ENCODE measurements at places on chromosomes 3 and 15.

DNA sequence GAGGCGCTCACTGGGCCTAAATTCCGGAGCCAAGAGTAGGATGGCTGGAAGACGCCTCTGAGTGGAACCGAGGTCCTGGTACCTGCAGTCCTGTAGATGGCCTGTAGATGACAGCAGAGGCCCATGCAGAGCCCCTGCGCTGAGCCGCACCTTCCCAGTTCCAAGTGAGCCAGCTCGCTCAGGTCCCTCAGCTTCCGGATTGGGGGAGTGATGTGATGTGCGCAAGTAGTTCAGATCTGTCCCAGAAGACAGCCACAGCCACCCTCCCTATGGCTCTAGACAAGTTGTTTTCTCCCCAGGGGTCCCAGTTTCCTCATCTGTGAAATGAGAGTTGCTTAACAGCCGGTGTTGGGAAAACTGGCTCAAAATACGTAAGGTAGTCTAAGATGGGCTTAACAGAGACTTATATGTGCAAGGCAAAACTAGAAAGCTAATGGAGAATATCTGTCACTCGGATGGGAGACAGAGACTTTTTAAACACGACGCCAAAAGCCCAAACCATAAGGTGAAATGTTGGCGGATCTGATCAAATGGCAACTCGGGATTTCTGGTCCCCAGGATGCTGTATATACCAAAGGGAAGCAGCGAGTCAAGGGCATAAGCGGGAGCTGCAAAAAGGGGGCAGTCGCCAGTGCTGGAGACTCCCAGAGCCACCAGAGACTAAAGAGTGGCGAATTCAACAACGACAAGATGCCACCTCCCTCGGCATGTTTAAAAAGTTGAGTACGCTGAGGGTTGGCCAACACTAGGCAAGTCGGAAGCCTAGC lies 765 bp upstream of the MAPKAPK3 start:
- peak; percentile 73 for DNase-seq

- no peak for DNase-seq
Measured at GRCh38 chr3:151837057-151837456, 23.1 kb downstream of the AADAC start.

- DNase-seq: no peak
Measured at GRCh38 chr3:125302932-125303331, 72.2 kb downstream of the ZNF148 start.

GRCh38 chr15:70854666-70854976 lies 664 bp upstream of the LARP6 start:
- no peak for DNase-seq

DNA sequence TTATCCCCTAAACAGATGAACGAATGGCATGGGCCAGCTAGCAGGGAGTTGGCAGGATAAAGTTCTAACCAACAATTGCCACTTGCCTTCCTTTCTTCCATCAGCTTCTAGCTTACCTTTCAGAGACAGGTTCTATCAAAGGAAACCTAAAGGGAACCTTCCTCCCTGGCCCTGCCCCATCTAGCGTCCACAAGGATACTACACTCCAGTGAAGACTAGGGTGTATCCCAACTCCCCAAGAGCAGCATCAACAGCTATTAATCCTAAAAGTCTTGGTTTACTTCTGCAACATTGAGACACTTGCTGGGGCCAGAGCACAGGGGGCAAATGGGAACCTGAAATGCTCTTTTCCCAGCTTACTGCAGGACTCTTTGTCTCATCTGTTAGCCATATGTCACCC lies 37.0 kb upstream of the TMC3 start:
- DNase-seq: no peak

DNA sequence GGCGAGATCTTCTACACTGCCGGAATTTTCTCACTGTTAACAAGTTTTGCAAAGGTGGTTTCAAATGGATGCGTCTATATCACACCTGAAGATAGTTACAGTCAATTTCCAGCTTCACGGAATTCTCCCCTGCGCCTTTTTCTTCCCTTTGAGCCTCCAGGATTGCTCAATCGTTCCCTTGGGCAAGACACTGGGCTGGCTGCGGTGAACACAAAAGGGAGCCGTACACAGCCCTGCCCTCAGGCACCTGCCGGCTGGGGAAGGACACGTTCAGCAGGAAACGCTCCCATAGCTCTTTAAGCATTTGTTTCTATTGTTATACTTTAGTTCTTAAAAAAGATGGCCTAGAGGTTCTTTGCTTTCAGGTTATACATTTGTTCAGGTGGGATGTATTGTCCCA lies 85.7 kb downstream of the C3orf70 start:
- DNase-seq: no peak

DNA sequence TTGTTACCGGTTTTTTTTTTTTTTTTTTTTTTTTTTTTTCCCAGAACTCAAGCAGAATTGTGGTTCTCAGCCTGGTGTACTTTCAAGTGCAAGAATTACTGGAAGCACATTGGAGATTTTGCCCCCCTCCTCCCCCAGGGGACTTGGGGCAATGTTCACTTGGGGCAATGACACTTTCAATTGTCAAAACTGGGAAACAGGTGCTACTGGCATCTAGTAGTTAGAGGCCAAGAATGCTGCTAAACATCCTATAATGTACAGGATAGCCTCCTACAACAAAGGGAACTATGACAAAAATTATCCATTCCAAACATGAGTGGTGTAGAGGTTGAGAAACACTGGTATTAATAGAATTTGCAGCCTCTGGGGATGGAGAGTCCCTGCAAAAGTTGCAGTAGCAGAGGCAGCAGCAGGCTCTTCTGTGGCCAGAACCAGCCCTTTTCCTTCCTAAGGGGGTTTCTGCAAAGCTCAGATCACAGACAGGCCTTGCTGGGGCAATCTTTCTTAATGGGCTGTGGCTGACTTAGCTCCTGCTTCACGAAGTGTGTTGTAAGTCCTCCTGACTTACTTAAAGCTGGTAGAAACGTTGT lies 144.3 kb upstream of the MRPS22 start:
- no peak for DNase-seq

DNA sequence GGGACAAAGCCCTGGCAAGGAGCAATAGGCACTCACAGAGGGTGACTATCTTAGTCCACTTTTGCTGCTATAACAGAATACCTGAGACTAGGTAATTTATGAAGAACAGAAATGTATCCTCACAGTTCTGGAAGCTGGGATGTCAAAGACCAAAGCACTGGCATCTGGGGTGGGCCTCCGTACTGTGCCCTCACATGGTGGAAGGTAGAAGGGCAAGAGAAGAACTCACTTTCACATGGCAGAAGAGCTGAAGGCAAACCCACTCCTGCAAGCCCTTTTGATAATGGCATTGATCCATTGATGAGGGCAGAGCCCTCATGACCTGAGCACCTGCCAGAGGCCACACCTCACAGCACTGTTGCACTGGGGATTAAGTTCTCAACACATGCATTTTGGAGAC lies 173.4 kb upstream of the C2CD4B start:
- DNase-seq: no peak

GRCh38 chr15:66452971-66453580 lies 44.5 kb downstream of the SNAPC5 start:
- no peak for DNase-seq

GRCh38 chr3:178459038-178459410 lies 77.2 kb upstream of the KCNMB2 start:
- no peak for DNase-seq

DNA sequence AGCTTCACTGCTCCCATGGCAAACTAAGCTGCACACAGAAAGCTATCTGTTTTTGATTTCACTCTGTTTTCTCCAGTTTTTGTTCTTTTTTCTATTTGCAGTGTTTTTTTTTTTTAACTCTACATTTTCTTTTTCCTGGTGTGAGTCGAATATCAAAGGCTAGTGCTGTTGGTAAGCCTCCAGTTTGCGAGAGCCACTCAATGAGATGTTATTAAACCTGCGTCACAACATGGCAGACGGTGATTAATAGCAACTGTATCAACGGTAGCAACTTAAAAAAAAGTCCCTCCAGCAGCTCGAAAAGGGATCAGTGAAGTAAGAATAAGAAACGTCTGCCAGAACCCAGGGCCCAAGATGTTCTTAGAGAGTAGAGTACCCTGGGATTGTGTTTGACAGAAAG lies 84.1 kb downstream of the MEIS2 start:
- DNase-seq: no peak

- DNase-seq: no peak
Measured at GRCh38 chr15:60399246-60399915, 1.6 kb upstream of the ANXA2 start.

DNA sequence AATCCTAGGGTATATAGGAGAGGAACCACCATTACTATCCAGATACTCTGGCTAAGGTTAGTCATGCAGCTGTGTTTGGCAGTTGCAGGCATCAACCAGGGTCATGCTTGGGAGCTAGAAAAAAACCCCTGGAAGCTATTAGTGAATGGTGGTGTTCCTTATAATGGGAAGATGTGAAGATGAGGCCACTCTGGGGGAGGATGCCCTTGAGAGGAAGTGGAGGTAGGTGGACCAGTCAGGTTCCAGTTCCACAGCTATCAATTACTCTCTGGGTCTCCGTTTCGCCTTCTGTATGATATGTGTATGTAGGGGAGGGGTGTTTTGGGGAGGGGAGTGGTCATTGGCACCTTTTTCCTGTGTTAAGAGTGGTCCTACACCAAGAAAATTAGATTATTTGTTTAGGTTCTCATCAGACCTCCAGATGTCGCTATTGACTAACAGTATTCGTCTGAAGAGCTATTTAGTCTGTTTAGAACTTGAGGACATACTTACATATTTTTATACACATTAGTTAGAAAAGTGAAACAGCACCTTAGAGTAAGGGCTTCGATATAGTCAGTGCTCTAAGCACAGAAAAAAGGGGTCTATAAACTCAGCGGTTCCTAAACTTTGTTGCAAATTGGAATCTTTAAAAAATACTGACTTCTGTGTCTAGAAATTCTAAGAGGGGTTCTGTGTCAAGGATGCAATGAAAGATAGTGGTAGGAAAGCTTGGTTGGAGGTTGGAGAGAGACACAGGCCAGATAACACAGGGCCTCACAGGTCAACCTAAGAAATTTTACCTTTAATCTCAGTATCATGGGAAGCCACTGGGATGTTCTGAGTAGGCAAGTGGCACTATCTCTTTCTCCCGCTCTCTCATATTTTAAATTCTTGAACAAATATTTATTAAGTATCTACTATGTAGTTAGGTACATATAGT lies 9.1 kb upstream of the HPS3 start:
- DNase-seq: no peak

- DNase-seq: no peak
Measured at GRCh38 chr3:194785315-194785714, 99.6 kb downstream of the FAM43A start.

- DNase-seq: no peak
Measured at GRCh38 chr3:26061947-26062346, 272.1 kb downstream of the OXSM start.

- DNase-seq: no peak
Measured at GRCh38 chr3:161093895-161094294, 11.3 kb downstream of the B3GALNT1 start.

- no peak for DNase-seq
Measured at GRCh38 chr3:13638927-13639326, 90.0 kb downstream of the FBLN2 start.

DNA sequence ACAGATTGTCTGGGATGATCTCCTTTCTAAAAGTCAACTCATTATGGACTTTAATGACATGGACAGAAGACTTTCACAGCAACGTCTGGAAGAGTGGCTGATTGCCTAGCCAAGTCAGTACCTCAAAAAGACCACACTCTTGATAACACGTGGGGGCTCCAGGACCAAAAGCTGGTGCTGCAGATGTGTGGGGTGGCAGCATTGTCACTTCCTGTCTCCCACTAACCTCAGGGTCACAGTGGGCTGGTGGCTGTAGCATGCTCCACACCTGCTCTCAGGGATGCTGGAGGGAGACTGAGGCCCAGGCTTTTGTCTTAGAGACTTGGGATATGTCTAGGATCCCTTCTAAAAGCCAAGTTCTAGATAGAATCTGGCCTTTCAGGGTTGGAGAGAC lies 118.1 kb downstream of the APBA2 start:
- DNase-seq: no peak

GRCh38 chr3:150293401-150294001 lies 114.6 kb upstream of the TSC22D2 start:
- no peak for DNase-seq

- no peak for DNase-seq
Measured at GRCh38 chr15:101193120-101193644, 58.7 kb downstream of the CHSY1 start.

GRCh38 chr3:11271986-11272904 lies at the start of gene ATG7:
Gene ATG7, plus strand, starts transcription at chr3:11272397. Its CDS starts 26,299 bp downstream, at chr3:11298696.
- peak; percentile 95 for DNase-seq

GRCh38 chr3:140188285-140188684 lies 253.3 kb downstream of the CLSTN2 start:
- no peak for DNase-seq

- DNase-seq: no peak
Measured at GRCh38 chr15:63918317-63918672, 84.5 kb upstream of the HERC1 start.

DNA sequence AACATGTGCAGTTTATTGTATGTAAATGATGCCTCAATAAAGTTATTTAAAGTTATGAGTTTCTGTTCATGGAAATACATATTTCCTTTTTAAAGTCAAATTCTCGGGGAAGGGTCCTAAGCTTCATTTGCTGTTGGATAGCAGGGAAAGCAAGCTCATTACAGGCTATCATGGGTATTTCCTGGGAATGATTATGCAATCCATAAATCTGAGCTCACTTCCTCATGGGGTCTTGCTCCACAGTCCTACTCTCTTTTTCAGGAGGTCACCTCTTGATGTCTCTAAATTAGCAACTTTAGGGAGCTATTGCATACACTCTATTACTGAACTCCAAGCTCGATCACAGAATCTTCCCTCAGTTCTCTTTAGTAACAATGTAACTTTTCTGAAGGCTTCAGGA lies 69.9 kb upstream of the TP63 start:
- no peak for DNase-seq

DNA sequence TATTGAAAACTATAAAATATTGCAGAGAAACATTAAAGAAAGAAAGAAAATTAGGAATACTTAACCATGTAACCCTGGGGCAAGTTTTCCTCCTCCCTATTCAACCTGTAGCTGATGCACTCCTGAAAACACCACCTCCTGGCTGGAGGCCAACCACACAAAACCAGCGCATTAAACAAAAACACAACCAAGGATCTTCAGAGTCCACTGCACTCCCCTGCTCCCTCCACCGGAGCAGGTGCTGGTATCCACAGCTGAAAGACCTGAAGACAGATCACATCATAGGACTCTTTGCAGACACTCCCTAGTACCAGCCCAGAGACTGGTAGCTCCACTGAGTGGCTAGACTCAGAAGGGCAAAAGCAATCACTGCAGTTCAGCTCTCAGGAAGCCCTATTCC lies 13.6 kb upstream of the ADAMTS17 start:
- no peak for DNase-seq

GRCh38 chr3:29168696-29169095 lies 112.2 kb upstream of the RBMS3 start:
- no peak for DNase-seq

DNA sequence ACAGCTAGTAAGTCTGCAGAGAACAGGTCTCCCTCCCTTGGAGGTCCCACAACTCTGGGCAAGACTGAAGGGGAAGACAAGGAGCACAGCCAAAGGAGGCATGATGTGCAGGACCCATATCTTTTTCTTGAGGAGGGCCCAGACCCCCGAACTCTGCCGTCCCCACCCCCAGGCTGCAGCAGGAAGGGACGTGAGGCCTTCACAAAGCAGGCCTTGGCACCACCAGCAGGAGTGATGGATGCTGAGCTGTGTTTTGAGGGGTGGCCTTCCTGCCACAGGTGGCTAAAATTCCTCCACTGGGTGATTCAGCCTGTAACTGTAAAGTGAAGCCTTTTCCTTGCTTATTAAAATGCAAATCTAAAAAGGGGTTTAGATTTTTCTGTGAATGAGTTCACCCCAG lies 8.6 kb downstream of the PLA2G4D start:
- DNase-seq: no peak

All from stimulated activated CD8-positive, alpha-beta memory T cell treated with anti-CD3 and anti-CD28 coated beads, Interleukin-4, amount 100 ng/mL, for 24 hours (primary cell).